ENCODE measurements at places on chromosomes 3 and 15. TPM values are rescaled to one million over a fixed set of nuclear protein-coding genes. Genes with fewer than 3 reads are reported as not detected.
A peak's percentile ranks its signal among the peaks of the same experiment; 100 is the strongest.

DNA sequence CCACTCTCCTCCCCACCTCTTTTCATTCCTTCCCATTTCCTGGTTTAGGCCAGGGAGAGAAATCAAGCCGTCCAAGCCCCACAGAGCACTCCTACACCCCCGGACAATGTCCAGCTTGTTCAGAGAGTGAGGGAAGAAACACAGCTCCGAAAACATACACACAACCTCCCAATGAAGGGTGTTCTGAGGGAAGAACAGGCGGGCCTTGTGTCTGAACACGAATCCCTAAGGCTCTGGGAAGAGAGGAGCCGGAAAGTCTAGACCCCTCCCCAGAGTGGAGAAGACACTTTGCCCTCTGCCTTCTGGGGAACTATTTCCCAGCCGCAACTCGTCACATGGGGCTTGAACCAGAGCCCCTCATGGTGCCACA, 30.5 kb downstream of the ACAN start:
- no peak overlapping the region for H3K27ac ChIP-seq
- H3K27me3 ChIP-seq: no peaks in the 10 kb centered on the region
- H3K4me3 ChIP-seq: no peak overlapping the region
- no peaks in the 10 kb centered on the region for H3K36me3 ChIP-seq
- no peak for DNase-seq

DNA sequence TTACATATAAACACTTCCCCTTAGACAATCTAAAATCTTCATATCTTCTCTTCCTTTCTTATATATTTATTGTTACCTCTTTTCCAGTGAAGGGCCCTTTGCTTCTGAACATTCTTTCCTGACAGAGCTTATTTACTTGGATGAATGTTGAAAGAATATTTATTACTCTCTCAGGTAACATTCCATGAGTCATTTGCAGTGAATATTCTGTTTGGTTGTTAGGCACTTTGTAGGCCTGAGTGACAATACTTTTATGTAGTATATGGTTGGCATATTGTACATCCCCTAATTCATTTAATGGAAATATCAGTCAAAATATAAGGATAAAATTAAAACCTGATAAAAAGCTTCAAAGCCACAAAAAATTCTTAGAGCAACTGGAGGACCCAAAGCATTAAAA, 260.9 kb upstream of the KCNMB2 start:
- no peak overlapping the region for H3K4me3 ChIP-seq
- H3K4me1 ChIP-seq: no peaks in the 10 kb centered on the region
- H3K27me3 ChIP-seq: peaks cover 38% of the 10 kb centered on the region
- no peaks in the 10 kb centered on the region for H3K36me3 ChIP-seq

DNA sequence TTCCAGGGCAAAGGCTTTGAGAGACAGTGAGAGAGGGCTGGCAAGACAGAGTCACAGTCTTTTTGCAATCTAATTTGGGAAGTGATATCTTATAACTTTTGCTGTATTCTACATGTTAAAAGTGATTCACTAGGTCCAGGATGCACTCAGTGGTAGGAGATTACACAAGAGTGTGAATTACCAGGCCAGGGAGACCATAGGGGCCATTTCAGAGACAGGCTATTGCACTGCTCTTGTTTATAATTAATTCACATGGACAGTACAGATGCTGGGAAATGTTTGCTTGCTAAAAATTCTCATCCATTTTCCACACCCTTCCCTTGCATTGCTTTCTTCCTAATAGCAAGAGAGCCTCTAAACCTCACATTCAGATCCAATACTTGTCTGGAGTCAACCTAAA, 22.6 kb upstream of the POMGNT2 start:
- H3K4me1 ChIP-seq: no peaks in the 10 kb centered on the region
- DNase-seq: no peak
- H3K27ac ChIP-seq: no peak overlapping the region
- H3K4me3 ChIP-seq: no peak overlapping the region
- peaks cover 3% of the 10 kb centered on the region for H3K27me3 ChIP-seq
- no peaks in the 10 kb centered on the region for H3K36me3 ChIP-seq

- H3K4me1 ChIP-seq: no peaks in the 10 kb centered on the region
- DNase-seq: no peak
- no peak overlapping the region for H3K27ac ChIP-seq
These were observed 11.2 kb upstream of the SUMF1 start for GRCh38 chr3:4478261-4478660.

DNA sequence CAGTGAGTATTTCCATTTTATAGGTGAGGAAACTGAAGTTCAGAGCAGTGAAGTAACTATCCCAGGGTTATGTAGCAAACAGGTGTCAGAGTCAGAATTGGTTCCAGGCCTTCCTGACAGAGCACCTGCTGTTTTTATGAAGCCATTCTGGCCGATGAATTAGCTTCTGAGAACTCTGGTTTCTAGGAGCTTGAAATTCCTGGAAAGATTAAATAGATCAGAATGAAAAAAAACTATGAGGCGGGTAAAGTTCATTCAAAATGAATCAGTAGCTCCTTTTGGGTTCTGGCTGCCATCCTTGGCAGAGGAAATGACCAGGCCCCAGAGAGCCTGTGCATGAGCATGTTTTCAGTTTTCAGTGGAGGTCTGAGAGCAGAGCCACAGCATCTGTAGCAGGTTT, 59.3 kb upstream of the CFAP161 start:
- no peak for DNase-seq
- no peaks in the 10 kb centered on the region for H3K36me3 ChIP-seq
- no peaks in the 10 kb centered on the region for H3K4me1 ChIP-seq
- H3K27me3 ChIP-seq: no peaks in the 10 kb centered on the region
- no peak overlapping the region for H3K27ac ChIP-seq

DNA sequence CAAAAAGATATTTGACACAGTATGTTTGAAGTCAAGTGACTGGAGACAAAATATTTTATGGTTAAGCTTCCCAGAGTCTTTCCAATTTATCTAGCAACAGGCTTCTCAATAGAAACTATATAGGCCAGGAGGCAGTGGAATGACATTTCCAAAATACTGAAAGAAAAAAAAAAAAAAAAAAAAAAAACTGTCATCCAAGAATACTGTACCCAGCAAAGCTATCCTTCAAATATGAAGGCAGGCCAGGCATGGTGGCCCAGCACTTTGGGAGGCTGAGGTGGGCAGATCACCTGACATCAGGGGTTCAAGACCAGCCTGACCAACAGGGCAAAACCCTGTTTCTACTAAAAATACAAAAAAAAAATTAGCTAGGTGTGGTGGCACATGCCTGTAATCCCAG, 20.9 kb downstream of the NME9 start:
- no peaks in the 10 kb centered on the region for H3K36me3 ChIP-seq
- H3K4me1 ChIP-seq: no peaks in the 10 kb centered on the region
- no peak overlapping the region for H3K4me3 ChIP-seq
- no peak for DNase-seq

DNA sequence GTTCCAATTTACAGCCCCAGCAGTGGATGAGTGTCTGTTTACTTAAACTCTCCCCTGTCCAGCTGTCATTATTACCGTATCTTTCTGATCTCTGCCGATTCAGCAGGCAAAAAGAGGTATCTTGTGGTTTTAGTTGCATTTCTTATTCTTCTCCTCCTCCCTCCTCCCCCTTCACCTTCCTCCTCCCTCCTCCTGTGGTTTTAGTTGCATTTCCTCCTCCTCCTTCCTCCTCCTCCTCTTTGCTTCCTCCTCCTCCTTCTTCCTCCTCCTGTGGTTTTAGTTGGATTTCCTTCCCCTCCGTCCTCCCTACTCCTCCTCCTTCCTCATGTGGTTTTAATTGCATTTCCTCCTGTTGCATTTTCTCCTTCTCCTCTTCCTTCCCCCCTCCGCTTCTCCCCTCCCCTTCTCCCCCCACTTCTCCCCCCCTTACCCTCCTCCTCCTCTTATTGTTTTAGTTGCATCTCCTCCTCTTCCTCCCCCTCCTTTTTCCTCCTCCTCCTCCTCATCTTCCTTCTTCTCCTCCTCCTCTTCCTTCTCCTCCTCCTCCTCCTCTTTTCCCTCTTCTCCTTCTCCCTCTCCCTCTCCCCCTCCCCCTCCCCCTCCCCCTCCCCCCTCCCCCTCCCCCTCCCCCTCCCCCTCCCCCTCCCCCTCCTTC, 25.3 kb upstream of the VPS33B start:
- H3K27me3 ChIP-seq: peaks cover 6% of the 10 kb centered on the region
- DNase-seq: no peak
- no peak overlapping the region for H3K4me3 ChIP-seq
- H3K27ac ChIP-seq: no peak overlapping the region
- H3K36me3 ChIP-seq: no peaks in the 10 kb centered on the region

- peaks cover 10% of the 10 kb centered on the region for H3K27me3 ChIP-seq
- no peaks in the 10 kb centered on the region for H3K36me3 ChIP-seq
- no peak overlapping the region for H3K4me3 ChIP-seq
- no peak for DNase-seq
- no peak overlapping the region for H3K27ac ChIP-seq
These were observed 154.0 kb downstream of the ABHD5 start for GRCh38 chr3:43844757-43845156.

GRCh38 chr3:130975251-130975650, 51.4 kb downstream of the ASTE1 start:
- H3K36me3 ChIP-seq: peaks cover 34% of the 10 kb centered on the region
- H3K4me1 ChIP-seq: peaks cover 6% of the 10 kb centered on the region
- no peaks in the 10 kb centered on the region for H3K27me3 ChIP-seq
- no peak overlapping the region for H3K27ac ChIP-seq
- no peak overlapping the region for H3K4me3 ChIP-seq

- no peaks in the 10 kb centered on the region for H3K27me3 ChIP-seq
- H3K4me3 ChIP-seq: no peak overlapping the region
- H3K4me1 ChIP-seq: peaks cover 3% of the 10 kb centered on the region
- H3K27ac ChIP-seq: no peak overlapping the region
These were observed 197.7 kb downstream of the CD47 start for GRCh38 chr3:107892955-107893624.

GRCh38 chr15:77349666-77350065, 70.2 kb downstream of the PEAK1 start:
- no peak overlapping the region for H3K4me3 ChIP-seq
- H3K4me1 ChIP-seq: peaks cover 3% of the 10 kb centered on the region
- no peak overlapping the region for H3K27ac ChIP-seq
- H3K36me3 ChIP-seq: no peaks in the 10 kb centered on the region
- no peaks in the 10 kb centered on the region for H3K27me3 ChIP-seq

DNA sequence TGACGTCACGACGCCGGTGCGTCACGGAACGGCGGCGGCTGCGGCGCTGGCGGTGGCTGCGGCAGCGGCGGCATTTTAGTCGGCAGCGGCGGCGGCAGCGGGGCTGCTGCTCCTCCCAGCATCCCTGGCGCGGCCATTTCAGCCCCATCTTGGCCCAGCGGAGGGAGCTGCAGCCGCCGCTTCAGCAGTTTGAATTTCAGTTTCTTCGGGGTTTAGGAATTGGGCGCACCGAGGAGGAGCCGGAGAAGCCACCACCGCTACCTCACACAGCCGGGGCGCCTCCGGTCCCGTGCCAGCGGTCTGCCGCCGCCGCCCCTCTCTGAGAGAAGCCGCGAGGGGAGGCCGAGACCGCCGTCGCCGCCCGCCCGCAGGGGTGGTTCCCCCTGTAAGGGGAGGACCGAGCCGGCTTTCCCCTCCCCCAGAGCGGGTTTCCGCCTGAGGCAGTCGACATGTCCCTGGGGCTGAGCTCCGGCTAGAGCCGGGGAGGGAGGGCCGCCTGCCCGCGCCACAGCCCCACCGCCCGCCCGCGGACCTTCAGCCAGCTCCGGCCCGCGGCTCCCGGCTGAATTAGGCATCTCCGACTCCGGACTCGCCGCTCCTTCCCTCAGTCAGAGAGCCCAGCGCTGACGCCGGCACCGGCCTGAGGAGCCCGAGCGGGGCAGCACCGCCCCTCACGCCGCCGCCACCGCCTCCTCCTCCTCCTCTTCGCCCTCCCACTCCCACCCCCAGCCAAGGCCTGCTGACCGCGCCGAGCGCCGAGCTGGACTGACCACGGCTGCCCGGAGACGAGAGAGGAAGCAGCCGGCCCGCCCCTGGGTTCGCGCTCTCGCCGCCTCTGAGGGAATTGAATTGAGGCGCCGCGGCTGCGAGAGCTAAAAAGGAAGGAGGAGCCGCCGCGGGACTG, at the start of gene TSC22D2:
Gene TSC22D2 (plus strand): TSS at position 78 of the 904 bp plus-strand sequence. CDS start 1,053 bp downstream, outside the sequence.
- H3K4me1 ChIP-seq: no peaks in the 10 kb centered on the region
- DNase-seq: peak; percentile 97
- H3K27ac ChIP-seq: peak within 1 kb of the TSS; percentile 97

DNA sequence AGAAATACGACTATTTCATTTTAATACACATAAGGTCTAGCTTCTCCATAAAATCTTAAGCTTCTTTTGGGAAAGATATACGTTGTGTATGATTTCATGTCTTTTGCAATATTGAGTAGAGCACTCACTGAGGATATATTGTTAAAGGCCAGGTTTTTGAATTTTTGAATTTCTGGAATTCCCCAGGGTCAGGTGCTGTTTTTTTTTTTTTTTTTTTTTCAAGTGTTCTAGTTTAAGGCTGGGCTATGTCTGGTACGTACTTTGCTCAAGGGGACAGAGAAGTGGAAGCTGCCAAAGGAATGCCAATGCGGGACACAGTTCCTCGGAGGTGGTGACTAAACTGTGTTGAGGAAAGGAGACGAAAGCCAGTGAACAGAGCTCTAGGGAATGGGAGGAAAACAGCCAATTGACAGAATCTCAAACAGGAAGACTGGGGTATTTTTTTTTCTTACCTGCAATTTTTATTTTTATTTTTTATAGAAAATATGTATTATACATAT, 510.5 kb upstream of the CBLB start:
- no peak overlapping the region for H3K4me3 ChIP-seq
- H3K4me1 ChIP-seq: no peaks in the 10 kb centered on the region
- no peaks in the 10 kb centered on the region for H3K27me3 ChIP-seq
- H3K27ac ChIP-seq: no peak overlapping the region
- DNase-seq: no peak

GRCh38 chr3:121473001-121473400, 72.8 kb downstream of the POLQ start:
- H3K4me3 ChIP-seq: no peak overlapping the region
- no peaks in the 10 kb centered on the region for H3K27me3 ChIP-seq
- no peak for DNase-seq
- peaks cover 51% of the 10 kb centered on the region for H3K36me3 ChIP-seq
- H3K27ac ChIP-seq: no peak overlapping the region

GRCh38 chr3:154729741-154730140, 299.8 kb upstream of the GPR149 start:
- no peaks in the 10 kb centered on the region for H3K27me3 ChIP-seq
- DNase-seq: no peak
- H3K36me3 ChIP-seq: no peaks in the 10 kb centered on the region

DNA sequence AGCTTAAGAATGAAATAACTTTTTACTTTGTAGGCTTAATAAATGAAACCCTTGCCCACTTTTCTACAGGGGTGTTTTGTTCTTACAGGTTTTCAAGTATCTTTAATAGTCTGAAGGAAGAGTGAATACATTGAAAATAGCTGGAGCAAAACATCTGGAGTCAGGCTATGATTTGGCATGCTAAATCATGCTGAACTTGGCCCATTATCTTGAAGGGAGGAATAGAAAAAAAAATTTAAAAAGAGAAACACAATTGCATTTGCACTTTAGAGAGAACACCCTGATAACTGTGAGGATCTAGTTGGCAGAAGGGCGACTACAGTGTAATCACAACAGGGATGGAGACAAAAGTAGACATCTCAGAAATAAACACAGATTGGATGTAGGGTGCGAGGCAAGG, 1.8 kb upstream of the IQGAP1 start:
- no peak for DNase-seq
- H3K4me3 ChIP-seq: no peak overlapping the region
- no peak overlapping the region for H3K27ac ChIP-seq
- peaks cover 6% of the 10 kb centered on the region for H3K36me3 ChIP-seq

- H3K4me3 ChIP-seq: no peak overlapping the region
- no peak overlapping the region for H3K27ac ChIP-seq
- no peaks in the 10 kb centered on the region for H3K27me3 ChIP-seq
- no peaks in the 10 kb centered on the region for H3K4me1 ChIP-seq
- H3K36me3 ChIP-seq: no peaks in the 10 kb centered on the region
These were observed 25.2 kb upstream of the CCK start for GRCh38 chr3:42290966-42291714.

Gene RTP3
- not detected for total RNA-seq

Gene TMEM115
- 30.1 TPM for total RNA-seq

Gene RBM5
- total RNA-seq: 151 TPM

Gene MAP6D1
- 4.0 TPM for total RNA-seq

Gene ELL3
- 1.4 TPM for total RNA-seq

Gene ANAPC13
- total RNA-seq: 28.6 TPM

Gene ADAMTS17
- 2.7 TPM for total RNA-seq

Measured in endodermal cell (in vitro differentiated cells).